ENCODE measurements at places on chromosomes 13 and 19. TPM values are rescaled to one million over a fixed set of nuclear protein-coding genes. Genes with fewer than 3 reads are reported as not detected.
A peak's percentile ranks its signal among the peaks of the same experiment; 100 is the strongest.

- no peak for DNase-seq
These were observed 57.6 kb downstream of the COL4A1 start for GRCh38 chr13:110249326-110249725.

- DNase-seq, result no peak
These were observed 22.8 kb downstream of the DCLK1 start for GRCh38 chr13:36108342-36108741.

- peak; percentile 71 for DNase-seq
These were observed 186.2 kb downstream of the USP12 start for GRCh38 chr13:26985285-26985878.

- DNase-seq, result no peak
These were observed 44.0 kb downstream of the COG3 start for GRCh38 chr13:45508776-45509175.

DNA sequence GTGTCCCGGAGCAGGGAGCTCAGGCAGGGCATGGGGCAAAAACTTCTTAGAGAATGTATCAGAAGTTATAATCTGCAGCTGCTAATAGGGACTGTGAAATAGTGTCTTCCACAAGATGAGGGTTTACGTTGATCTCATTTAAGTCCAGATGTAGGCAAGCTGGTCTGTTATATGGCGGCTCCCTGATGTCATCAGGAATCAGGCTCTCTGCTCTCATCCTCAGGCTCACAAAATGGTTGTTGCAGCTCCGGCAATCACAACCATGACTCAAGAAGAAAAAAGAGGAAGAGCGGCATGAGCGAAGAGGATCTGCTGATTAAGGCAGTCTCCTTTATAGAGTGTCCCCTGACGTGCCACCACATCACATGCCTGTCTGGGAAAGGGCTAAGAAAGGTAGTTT lies 191.3 kb downstream of the KLF5 start:
- no peak for DNase-seq

- no peak for DNase-seq
These were observed 1.5 kb upstream of the RGCC start for GRCh38 chr13:41455725-41456419.

DNA sequence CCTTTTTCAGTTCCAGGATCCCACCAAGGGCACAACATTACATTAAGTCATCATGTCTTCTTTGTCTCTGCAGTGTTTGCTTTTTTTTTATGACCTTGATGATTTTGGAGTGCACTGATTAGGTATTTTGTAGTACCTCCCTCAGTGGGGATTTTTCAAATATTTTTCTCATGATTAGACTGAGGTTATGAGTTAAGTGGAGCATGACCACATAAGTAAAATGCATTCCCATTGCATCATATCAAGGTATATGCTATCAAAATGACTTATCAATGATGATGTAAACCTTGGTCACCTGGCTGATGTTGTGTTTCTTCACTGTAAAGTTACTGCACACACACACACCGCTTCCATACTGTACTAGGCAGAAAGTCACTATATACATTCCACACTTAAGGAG lies 96.7 kb upstream of the TRPC4 start:
- DNase-seq, result no peak

DNA sequence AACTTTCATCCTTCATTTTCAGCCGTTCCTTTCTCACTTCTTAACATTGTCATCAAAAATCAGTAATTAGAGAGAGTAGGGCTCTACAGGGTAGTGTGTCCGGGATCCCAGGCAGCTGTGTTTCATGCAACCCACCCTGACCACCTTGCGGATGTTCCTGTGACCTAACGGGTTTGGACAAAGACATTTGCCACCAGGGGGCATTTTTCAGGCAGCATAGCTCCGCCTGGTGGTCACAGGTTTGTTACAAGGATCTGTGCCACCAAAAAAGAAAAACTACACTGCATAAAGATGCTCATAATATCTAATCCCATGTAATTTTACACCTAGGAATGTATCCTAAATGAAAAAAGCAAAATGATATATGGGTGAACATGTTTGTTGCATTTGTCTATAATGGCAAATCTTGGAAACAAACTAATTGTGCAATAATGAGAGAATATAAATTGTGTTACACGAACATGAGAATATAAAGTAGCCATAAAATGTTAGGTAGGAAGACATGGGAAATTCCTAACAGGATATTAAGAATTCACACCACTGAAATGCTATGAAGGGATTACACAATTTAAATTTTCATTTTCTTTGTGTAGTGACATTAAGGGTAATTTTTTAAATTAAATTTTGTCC lies 123.0 kb downstream of the SLC7A1 start:
- DNase-seq, result peak; percentile 42

Gene SELENOV
- total RNA-seq, result not detected

Gene NAXD
- 20.9 TPM for total RNA-seq

Measured in NCI-H460 (cell line).